ENCODE measurements at places on chromosomes 2 and 18.
A peak's percentile ranks its signal among the peaks of the same experiment; 100 is the strongest.

DNA sequence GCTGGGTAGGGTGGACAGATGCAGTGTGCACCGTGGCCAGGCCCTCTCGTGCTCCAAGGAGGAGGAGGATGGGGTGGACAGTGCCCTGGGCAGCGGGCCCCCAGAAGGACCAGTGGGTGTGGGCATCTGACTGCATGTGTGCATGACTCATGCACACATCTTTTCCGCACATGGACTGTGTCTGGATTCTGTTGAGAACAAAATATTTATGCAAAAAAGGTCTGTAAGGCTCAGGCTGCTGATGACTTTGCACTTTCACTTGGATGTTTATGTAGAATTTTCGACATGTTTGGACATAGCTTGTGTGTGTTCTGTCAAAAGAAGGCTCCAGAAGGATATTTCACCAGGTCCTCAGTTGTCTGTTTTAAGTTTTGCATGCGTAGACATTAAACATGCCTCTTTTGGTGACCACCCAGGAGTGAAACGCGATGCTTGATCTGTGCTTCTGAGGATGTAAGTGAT is 45.6 kb downstream of the MTCL1 start:
- peak; percentile 73 for DNase-seq

- peak; percentile 26 for DNase-seq
Observed at GRCh38 chr2:37676274-37676673, 4.8 kb upstream of the CDC42EP3 start.

DNA sequence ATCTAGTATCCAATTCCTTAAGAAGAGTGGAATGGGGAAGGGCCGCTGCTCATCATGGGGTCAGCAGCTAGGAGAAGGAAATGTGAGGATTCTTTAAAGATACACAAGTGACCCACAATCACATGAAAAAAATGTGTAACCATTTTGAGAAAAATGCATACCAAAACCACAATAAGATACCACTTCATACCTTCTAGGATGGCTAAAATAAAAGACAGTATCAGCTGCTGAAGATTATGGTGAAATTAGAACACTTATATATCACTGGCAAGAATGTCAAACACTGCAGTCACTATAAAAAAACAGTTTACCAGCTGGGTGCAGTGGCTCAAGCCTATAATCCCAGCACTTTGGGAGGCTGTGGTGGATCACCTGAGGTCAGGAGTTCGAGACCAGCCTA is 67.9 kb downstream of the C2orf74 start:
- peak; percentile 6 for DNase-seq

DNA sequence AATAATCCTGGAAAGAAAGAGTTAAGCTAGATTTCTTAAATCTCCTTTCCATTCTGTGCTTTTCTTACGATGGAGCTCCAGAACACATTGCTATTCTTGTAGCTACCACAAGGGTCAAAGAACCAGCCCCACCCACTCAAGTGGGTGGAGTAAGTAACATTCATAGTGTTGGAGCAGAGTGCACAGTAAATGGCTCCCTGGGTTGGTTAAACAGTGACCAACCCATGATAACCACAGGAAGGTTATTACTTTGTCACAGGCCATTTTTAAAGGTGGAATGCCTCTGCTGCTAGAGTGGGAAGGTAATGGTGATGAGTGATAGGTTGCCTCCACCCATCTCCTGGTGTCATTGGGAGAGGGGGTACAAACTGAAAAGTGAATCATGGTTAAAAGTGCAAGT is 13.9 kb downstream of the ARPC2 start:
- no peak for DNase-seq

GRCh38 chr2:84338069-84338468 is 121.0 kb downstream of the SUCLG1 start:
- no peak for DNase-seq

DNA sequence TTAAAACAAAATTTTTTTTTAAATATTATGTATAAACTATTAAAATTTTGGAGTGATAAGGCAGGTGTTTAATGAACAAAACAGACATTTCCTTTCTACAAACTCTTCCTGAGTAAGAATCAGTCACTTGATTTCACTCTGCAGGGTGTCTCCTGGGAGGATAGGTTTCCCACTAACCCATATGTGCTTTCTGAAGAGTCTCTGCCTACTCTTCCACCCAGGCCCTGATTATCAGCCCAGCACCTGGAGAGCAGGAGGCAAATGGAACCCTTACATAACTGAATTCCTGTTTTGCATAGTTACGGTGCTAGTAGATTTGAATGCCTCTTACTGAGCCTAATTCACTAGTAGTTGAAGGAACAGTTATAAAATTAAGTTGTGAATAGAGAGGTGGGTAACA is 1718.6 kb downstream of the SUCLG1 start:
- DNase-seq, result no peak

GRCh38 chr18:74276609-74277008 is 15.2 kb downstream of the CYB5A start:
- no peak for DNase-seq

DNA sequence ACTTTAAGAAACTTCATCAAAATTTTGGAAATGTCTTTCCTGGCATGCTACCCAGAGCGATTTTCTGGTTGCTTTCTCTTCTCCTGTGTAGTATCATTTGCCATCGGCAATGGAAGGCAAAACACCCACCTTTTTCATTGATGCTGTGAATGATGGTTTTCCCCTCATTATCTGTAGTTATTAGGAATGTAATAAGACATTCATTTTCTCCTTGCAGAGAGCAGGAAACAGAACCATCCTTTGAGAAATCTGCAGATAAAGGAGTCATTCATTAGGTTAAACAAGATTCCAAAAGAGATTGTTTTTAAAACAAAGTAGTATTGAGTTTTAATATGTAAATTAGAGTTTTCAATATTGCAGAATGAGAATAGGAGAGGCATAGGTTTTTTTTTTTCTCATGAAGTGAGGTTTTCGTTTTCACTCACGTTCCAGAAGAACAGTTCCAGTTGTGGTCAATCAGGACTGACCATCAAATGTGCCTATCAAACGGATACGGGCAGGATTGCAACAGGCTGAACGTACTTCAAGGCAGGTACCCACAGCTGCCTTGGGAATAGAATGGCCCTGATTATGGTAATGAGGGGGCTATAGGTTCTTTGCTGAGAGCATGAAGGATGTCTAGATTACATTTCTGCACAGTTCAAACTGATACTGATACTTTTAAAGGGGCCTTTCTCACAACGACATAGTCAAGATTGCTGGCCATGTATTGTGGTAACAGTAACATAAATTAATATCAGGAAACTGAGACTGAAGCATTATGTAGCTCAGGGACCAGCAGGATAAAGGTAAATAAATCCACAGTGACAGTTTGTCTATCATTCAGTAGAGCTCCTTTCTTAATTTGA is 49.8 kb upstream of the PLA2R1 start:
- no peak for DNase-seq

DNA sequence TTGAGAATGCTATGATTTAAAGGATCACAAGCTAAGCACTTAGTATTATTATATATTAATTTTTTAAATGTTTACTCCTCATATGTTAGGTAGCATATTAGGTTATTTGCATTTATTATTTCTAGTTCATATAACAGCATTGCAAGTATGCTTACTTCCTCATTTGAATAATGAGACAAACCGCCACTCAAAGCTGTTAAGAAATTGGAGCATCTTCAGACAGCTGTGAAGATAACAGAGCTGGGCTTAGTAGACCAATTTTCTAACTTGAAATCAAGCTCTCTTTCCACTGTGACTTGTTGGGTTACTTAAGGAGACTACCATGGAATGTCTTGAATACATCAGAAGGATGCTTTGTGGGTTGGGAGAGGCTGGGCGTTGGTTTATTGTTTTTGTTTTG is 139.3 kb downstream of the ASXL3 start:
- DNase-seq, result no peak

GRCh38 chr18:58324824-58325480 is 280.9 kb downstream of the NEDD4L start:
- DNase-seq, result peak; percentile 23

GRCh38 chr18:34957864-34958259 is 83.4 kb upstream of the MAPRE2 start:
- no peak for DNase-seq

DNA sequence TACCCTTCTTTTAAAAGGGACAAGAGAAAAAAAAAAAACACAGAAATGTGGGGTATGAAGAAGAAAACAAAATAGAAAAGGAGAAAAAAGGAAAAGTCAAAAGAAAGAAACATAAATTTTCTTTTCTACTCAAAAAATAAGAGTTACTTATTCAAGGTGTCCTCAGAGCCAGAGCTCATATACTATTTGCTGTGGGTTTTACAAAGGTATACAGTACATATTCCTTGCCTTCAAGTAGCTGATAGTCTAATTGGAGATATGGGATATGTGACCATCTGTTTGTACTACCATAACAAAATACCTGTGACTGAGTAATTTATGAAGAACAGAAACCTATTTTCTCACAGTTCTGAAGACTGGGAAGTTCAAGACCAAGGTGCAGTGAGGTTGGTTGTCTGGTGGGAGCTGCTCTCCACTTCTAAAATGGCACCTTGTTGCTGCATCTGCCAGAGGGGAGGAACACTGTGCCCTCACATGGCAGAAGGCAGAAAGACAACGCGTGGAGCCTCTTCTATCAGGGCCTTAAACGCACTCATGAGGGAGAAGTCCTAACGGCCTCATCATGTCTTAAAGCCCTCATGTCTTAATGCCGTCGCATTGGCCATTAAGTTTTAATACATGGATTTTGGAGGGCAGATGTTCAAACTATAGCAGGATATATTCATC is 33.9 kb downstream of the NBAS start:
- no peak for DNase-seq

All from skeletal muscle cell (primary cell).